ENCODE measurements at places on chromosomes 5 and 9.

GRCh38 chr5:107979900-107980299 lies 309.2 kb upstream of the EFNA5 start:
- DNase-seq: no peak

- no peak for DNase-seq
Observed at GRCh38 chr5:60903356-60903755, 41.5 kb downstream of the ERCC8 start.

GRCh38 chr5:171736976-171737891 lies 48.4 kb upstream of the SMIM23 start:
- no peak for DNase-seq

- DNase-seq: no peak
Observed at GRCh38 chr5:168266016-168266415, 25.4 kb upstream of the WWC1 start.

DNA sequence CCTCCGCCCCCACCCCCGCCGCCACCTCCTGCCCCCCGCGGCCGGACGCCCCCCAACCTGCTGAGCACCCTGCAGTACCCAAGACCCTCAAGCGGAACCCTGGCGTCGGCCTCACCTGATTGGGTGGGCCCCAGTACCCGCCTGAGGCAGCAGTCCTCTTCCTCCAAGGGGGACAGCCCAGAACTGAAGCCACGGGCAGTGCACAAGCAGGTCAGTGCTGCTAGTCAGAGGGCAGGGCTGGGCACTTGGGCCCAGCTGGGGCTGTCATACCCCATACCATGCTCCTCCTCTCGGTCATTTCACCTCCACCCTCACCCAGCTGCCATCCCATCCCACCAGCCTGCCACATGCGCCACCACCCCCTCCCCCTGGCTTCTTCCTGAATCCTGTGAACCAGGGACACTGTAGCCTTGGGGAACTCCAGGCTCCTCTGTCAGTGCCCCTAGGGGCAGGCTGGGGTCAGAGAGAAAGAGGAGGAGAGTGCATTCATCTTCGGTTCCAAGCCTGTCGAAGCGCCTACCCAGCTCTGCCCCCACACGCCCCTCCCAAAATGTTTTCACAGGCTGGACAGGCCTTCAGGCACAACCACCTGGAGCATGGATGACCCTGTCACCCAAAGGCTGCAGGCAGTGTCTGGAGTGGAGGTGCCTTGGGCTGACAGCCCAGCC lies 122.0 kb downstream of the DAB2IP start:
- no peak for DNase-seq

DNA sequence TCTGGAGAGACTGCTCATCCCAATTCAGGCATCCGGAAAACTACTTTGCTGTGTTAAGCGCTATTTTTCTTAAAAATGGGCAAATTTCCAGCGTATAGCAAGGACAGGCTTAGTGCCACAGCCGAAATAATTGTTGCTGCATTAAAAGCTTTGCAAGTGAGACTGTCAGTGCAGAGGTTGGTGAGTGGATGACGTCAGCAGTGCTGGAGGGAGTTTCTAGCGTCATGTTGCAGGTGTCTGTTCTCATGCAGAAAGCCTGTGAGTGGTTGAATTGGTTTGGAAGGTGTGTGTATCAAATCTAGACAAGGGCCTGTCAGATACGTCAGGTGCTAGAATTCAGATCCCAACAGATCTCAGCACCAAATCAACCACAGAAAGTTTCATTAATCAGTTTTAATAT lies 204.4 kb downstream of the TRIO start:
- DNase-seq: no peak

- no peak for DNase-seq
Observed at GRCh38 chr5:10266839-10267238, 16.8 kb downstream of the CCT5 start.

DNA sequence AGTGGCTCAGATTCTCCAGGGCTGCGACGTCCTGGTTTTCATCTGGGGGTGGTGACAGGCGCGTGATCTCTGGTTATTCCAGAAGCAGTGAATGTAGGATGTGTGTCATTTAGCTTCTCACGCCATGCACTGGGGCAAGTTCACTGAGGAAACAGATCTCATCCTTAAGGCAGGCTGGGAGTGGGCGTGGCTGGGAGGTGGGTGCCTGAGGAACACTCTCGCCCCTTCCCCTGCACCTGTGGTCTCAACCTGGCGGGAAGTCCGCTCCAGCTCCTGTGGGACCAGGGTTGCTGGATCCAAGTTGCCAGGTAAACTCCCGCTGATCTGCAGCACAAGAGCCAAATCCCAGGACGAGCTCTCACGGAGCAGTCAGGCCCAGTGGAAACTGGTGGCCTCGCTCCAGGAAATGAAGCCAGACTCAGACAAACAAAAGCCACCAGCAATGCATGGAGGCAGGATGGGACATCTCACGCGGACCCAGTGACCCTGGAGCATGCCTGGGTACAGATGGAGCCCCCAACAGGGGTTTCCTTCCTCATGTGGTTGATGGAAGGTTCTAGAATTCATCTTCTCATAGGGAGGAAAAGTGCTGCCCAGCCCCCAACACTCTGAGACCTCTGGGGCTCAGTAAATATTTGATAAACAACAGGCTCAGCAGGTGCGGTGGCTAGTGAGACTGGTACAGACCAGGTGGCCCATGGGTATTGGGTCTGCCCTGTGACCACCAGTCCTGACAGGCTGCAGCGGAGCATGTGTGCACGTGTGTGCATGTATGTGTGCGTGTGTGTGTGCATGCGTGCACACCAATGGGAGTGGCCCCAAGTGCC lies 16.3 kb upstream of the SLC12A7 start:
- peak; percentile 50 for DNase-seq

DNA sequence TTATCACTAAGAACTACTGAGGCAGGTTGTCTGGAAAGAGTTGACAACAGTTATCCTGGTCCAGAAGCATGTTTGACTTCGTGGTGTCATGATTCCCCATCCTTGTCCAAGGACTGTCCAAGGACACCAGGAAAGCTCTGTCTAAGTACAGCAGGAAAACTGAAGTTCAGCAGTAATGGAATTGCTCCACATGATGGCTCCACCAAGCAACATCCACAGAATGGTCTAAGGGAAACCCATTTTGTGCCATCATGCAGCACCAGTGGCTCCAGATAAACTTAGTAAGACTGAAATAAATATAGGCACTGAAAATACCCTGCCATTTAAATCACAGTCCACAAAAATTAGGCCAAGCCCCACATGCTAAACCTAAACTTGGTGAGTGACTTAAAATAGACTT lies 192.8 kb downstream of the CDH18 start:
- no peak for DNase-seq

DNA sequence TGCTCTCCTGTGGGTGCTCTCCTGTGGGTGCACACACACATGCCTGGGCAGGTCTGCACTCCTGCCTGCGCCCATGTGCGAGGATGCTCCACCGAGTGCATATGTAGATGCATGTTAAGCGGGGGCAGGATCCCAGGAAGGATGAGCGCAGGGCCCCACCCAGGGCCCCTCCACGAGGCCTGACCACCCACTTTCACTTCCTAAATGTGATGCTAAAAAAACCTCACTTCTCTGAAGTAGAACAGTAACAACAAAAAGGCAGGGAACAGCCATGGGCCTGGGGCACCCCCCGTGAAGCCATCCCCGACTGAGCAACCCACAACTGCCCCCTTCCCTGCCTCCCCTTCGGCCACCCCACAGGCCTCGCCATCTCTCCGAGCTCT lies 48.2 kb upstream of the SARDH start:
- DNase-seq: no peak

- no peak for DNase-seq
Observed at GRCh38 chr9:8858596-8859161, 1059.1 kb upstream of the DMAC1 start.

GRCh38 chr5:112608975-112609374 lies 128.7 kb upstream of the APC start:
- no peak for DNase-seq

- DNase-seq: no peak
Observed at GRCh38 chr9:36030871-36031270, 5.8 kb upstream of the RECK start.

DNA sequence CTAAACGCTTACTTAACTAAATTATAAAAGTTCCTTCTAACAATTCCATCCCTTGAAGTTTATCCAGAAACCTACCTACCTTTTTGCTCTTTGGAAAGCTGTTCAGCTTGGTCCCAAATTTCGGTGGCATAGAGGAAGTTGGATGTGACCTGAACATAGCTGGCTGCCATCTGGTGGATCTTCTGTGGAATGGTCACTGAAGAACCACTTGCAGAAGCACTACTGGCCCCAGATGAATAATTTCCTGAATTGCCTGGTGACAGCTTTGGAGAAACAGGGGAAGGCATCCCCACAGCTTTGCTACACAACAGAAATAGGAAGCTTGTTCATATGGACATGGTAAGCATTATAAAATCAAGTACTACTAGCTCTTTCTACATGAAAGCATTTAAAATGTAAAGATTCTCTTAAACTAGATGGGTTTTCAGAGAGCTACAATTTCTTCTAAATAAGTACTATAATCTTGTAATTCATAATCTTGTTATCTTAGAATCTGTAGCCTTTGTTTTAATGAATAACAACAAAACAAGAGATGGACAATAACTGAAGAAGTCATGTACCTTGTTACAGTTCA lies 9.9 kb downstream of the LEAP2 start:
- peak; percentile 48 for DNase-seq

DNA sequence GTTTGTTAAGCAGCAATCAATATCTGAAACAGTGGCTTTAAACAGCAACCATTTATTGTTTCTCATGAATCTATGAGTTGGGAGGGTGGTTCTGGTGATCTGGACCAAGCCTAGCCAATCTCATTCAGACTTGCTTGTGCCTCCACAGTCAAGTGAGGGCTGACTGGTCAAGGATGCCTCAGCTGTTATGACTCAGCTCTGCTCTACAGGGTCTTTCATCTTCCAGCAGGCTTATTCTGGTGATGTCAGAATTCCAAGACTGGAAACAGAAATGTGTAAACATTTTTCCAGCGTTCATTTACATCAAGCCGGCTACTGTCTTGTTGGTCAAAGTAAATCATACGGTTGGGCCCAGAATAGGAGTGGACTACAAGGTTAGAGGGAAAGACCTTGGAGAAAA lies 2.5 kb upstream of the PIP5K1B start:
- no peak for DNase-seq

DNA sequence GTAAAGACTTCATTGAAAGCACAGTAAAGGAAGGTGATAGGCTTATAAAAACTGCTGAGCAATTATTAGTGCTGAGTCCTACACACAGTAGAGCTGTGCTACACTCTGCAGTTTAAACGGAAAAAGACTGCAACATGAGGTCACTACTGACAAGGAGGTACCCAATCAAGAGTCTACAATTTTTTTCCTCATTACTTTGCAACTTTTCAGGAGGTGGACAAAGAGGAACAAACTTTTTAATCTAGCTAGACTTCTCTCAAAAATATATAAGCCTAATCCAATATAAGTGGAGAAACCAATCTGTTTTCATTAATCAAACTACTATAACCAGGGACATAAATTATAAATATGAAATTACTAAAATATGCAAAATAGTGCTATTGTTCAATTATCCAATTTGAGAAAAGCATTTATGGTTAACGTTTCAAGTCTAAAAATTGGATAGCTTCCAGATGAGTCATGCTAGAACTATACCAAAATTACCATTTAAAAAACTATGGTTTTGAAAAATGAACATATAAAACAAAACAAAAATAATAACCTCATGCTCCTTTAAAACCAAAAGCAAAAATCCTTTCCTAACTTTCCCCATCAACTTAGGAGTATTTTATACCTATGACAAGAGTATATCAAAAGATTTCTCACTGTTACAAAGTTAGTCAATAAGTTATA lies 37.7 kb downstream of the FAM13B start:
- no peak for DNase-seq

DNA sequence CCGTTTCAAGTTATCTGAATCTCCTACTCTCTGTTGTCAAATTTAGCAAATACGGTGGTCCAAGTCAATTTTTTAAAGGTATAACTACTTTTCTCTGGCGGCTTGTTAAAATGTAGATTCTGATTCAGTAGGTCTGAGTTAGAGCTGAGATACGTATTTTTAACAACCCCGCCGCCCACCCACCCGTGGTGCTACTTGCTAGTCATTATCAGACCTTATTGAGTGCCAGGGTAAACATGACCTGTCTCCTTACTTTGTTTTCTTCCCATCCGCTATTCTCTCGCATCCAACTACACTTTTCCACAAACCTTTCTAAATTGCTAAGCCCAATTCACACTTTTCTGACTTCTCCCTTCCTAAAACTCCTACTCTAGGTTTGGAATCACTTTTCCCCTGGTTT lies 694 bp upstream of the PLAA start:
- DNase-seq: no peak

GRCh38 chr5:150670275-150670947 lies 9.4 kb downstream of the MYOZ3 start:
- DNase-seq: no peak

- no peak for DNase-seq
Observed at GRCh38 chr5:885529-885928, 7.1 kb downstream of the BRD9 start.

DNA sequence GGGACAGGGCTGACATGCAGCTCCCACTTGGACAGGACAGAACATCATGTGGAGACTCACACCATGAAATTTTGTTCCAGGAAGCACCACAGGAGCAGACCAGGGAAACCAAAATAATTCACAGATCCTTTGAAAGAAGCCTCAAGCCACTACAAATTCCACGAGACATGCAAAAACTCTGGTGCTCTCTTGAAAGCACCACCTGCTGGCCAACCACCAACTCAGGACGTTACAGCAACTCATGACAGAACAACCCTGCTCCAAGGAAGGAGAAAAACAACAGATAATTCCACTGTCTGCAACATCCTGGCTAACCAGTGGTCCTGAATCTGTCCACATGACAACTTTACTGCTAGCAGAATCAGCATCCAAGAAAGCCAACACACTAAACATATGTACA lies 516.0 kb downstream of the SPATA31D1 start:
- DNase-seq: no peak

DNA sequence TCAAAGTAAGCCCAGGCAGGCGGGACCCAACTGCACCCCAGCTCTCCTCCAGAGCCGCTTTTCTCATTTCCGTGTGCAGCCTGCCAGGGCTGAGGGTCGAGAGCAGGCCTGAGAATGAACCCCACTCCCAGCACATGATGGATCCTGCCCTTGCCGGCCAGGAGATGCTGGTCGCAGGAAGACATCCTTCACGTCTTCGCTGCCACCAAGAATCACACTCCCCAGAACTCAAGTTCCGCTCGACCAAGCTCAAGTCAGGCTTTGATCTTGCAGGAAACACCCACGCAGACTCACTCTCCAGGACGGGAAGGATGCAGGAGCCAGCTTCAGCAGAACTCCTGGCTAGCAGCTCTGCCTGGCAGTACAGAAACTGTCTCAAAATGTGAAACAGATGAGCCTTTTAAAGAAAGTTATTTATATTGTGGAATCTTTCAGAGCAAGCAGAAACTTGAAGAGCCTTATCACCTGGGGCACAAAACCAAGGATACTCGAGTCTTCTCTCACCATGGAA lies 102.4 kb downstream of the ROR2 start:
- no peak for DNase-seq

GRCh38 chr5:17105744-17106418 lies 111.5 kb upstream of the BASP1 start:
- no peak for DNase-seq

- DNase-seq: peak; percentile 63
Observed at GRCh38 chr9:81717061-81717746, 27.9 kb upstream of the TLE1 start.

- no peak for DNase-seq
Observed at GRCh38 chr9:136255896-136256890, 10.6 kb upstream of the QSOX2 start.
